ENCODE measurements at places on chromosomes 7 and 10.
A peak's percentile ranks its signal among the peaks of the same experiment; 100 is the strongest.

GRCh38 chr7:2487586-2488271 lies 11.5 kb upstream of the GRIFIN start:
- no peak for DNase-seq

- DNase-seq, result peak; percentile 73
These were observed 28.2 kb upstream of the ADCYAP1R1 start for GRCh38 chr7:31023877-31024276.

DNA sequence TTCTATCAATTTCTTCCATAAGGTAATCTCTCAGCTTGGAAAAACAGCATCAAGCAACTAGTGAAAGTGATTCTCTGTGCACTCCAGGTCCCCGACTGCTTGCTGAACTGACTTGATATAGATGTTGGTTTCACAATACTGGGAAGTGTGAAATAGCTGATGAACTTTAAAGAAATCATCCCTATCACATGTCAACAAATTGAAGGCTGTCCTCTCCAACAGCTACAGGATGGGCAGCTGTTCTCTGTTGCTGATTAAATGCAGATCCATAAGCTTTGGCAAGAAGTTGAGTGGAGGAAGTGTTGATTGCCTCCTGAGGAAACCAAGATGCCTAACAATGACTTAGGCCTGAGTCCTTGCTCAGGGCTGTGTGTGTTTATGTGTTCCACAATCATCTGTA lies 130.4 kb upstream of the GDF10 start:
- DNase-seq, result no peak

DNA sequence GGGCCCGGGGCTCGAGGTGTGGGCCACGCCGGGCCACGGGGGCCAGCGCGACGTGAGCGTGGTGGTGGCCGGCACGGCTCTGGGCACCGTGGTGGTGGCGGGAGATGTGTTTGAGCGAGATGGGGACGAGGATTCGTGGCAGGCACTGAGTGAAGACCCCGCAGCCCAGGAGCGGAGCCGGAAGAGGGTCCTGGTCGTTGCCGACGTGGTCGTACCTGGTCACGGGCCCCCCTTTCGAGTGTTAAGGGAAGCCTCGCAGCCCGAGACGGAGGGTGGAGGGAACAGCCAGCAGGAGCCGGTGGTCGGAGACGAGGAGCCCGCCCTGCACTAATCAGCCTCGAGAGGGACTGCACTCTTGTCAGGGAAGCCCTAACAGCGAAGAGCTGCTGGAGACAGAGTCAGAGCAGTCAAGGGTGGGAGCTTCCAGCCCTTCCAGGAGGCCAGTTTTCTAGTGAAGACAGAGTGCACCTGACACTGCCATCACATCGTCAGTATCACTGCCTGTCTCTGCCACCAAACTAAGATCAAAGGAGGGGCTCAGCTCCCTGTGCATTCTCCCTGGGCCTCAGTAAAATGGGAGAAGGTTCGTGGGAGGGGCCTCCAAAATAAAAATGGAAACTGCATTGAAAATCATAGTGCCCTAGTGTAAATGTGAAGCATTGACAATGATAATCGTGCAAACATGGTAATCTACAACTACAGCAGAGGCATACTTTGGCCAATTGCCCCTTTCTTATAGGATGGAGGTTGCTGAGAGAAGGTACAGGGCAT lies 1.3 kb downstream of the MBLAC1 start:
- DNase-seq, result no peak

- no peak for DNase-seq
These were observed 353.0 kb downstream of the ANKRD30A start for GRCh38 chr10:37478381-37478780.

DNA sequence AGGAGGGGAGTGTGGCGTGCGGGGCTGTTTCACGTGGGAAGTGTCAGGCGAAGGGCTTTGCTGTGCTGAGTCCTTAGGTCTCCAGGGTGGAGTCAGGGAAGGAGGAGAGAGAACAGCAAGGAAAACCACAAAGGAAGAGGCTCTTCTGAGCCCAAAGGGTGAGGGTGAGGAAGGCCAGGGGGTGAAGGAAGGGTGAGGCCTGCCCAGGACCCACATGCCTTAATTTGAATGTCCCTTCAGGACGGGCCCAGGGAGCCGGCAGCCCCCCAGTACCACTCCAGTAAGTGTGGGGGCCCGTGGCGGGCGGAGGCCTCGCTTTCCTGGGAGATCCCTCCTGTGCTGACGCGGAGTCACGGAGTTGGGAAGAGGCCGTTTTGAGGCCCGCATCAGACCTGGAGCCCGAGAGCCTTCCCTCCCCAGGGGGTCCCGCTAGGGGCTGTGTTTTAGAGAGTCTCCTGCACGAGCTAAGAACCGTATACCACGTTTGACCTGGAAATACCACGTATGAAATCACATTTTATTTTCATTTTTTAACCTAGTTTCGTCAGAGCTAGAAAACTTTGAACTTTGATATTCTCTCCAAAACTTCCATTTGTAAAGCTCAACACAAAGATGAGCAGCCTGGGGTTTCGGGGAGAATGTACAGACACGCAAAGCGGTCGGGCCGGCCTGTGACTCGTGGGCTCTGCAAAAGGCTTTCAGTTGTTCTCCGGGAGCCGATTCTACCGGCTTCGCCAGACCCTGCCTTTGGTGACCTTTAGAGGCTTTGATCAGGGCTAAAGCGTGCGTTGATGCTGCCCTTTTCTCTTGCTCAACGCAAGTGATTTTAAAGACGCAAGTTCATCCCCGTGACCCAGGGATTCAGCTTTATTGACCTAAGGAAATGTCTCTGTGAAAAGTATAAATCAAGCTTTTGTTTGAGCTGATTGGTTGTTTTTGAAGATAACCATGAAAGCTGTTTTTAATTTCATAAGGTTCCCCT lies 23.6 kb upstream of the TTYH3 start:
- DNase-seq, result no peak

GRCh38 chr7:1503816-1504775 lies at the start of gene INTS1:
INTS1 (minus strand) TSS chr7:1504389; CDS start chr7:1503960, 429 bp downstream.
- peak; percentile 85 for DNase-seq

DNA sequence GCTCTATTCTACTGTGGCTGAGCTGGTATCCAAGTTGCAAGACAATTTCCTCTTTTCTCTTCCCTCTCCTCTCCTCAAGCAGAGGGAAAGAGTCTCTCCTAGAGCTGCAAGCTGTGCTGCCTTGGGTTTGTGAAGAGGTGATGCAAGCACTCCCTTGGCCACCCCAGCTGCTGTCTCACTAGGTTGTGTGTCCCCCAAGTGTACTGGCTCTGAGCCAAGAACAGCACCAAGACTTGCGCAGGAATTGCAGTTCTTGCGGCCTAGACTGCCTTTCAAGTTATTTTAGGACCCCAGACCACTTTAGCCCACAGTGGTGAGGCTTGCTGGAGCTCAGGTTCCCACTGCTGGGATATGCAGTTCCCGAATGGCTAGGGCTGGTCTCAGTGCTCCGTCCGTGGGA lies 411.6 kb downstream of the DPP6 start:
- DNase-seq, result no peak

DNA sequence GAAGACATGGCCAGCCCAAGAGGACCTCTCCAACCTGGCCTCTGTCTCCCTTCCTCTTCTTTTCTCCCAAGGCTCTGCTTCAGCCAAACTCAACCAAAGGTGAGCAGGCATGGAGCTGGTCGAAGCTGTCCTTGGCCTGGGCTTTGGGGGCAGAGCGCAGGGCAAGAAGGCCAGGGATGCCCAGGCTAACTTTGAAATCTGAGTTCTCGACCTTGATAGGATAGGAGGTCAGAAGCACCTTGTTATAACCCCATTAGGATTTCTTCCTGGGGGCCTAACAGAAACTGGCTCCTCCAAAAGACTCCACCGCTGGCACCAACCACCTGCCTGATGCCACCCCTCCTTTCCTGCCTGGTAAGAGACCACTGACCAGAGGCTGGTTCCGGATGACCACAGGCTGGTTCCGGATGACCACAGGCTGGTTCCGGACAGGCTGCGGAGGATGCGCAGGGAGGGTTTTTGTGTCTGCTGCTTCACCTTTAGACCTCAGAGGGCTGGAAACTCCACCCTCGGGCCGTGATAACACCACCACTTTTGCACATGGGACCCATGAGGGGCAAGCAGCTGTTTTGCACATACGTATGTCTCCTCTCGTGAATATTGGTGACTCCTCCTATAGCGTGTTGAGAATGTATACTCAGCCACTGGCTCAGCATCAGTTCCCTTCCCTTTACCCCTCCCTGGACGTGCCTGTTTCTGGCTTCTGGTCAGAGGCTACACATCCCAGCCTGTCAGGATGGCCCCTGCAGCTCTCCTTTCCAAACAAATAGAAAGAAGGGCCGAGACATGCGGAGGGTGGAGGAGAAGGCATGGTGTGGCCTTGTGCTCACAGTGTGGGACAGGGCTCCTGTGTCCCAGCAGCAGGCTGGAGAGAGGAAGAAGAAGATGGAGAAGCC lies 140.1 kb downstream of the DNAJB6 start:
- no peak for DNase-seq

DNA sequence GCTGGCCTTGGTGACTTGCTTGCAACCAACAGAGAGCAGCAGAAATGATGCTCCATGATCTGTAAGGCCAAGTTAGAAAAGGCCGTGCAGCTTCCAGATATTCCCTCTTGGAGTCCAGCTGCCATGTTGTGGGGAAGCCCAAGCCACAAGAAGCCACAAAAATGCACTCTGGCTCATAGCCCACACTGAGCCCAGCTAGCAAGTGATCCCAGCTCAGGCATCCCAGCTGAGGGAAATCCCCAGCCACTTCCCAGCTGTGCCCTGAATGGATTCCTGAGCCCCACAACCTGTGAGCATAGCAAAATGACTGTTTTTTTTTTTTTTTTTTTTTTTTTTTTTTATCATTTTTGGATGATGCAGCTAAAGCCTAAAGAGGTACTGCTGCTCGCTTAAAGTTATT lies 11.1 kb upstream of the SDK1 start:
- DNase-seq, result no peak

DNA sequence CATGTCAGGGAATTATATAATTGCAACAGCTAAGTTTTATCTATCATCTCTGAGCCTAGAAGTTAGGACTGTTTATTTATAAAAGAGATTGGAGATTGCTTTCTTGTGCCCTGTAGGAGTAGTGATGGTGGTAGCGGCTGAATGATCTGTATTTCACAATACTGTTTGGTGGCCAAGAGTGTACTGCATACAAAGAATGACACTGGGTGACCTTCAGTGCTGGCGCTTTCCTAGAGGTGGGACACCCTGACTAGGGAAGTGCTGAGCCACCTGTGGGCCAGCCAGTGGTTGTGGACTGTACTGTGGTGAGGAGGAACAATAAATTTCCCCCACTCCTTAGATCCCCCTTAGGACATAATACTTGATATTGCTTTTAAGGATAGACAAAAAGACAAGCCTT lies 53.0 kb downstream of the COPG2 start:
- no peak for DNase-seq

- DNase-seq, result no peak
These were observed 4.3 kb downstream of the HOXA10 start for GRCh38 chr7:27169658-27170425.

GRCh38 chr10:118626953-118627352 lies 31.5 kb upstream of the PRLHR start:
- DNase-seq, result peak; percentile 3

DNA sequence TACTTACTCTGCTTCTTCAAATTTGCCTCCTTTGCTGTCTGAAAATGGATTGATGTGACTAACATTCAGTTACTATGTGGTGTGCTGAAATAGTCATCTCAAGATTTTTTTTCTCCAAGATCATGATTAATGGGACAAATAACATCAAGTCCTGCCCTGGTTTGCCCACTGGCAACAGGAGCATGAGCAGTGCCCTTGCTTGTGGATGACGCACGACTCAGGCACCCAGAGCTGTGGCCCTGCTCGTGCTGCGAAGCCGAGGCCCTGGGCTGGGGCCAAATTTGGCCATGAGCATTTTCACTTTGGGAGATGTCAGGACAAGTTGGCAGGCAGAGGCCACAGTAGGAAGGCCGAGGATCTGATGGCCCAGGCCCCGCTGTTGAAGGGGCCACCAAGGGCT lies 239.8 kb upstream of the IGFBP3 start:
- no peak for DNase-seq

DNA sequence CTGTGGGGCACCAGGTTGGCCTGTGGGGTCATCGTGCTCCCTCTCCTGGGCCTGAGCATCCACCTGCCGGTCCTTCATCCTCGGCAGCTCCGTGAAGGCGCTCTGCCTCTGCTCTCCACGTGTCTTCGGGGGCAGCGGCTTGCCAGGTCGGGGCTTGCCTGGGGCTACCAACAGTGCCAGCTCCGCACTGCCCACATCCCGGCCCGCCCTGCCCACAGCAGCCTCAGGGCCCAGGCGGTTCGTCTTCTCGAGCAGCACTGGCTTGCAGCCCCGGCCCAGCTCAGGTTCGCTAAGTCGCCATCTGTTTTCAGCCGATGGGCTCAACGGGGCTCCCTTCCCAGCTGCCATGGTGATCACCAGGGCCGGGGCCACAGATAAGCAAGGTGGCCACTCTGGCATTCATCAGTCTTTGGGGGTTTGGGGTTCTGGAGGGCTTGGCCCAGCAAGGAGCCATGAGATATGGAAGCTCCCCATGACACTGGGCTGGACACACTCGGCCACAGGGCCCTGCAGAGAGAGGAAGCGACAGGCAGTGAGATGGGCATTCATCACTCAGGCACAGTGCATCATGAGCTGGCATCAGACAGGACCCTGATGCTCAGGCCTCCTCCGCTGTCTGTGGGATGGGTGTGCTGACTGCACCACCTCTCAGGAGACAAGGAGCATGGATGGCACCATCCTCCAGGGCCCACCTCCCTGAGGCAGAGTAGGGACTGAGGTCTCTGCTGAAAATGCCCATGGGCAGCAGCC lies 15.5 kb downstream of the ZNF488 start:
- no peak for DNase-seq

- no peak for DNase-seq
These were observed 262.2 kb downstream of the ETV1 start for GRCh38 chr7:13727279-13727678.

- no peak for DNase-seq
These were observed 306.2 kb downstream of the BICC1 start for GRCh38 chr10:58818900-58819299.

DNA sequence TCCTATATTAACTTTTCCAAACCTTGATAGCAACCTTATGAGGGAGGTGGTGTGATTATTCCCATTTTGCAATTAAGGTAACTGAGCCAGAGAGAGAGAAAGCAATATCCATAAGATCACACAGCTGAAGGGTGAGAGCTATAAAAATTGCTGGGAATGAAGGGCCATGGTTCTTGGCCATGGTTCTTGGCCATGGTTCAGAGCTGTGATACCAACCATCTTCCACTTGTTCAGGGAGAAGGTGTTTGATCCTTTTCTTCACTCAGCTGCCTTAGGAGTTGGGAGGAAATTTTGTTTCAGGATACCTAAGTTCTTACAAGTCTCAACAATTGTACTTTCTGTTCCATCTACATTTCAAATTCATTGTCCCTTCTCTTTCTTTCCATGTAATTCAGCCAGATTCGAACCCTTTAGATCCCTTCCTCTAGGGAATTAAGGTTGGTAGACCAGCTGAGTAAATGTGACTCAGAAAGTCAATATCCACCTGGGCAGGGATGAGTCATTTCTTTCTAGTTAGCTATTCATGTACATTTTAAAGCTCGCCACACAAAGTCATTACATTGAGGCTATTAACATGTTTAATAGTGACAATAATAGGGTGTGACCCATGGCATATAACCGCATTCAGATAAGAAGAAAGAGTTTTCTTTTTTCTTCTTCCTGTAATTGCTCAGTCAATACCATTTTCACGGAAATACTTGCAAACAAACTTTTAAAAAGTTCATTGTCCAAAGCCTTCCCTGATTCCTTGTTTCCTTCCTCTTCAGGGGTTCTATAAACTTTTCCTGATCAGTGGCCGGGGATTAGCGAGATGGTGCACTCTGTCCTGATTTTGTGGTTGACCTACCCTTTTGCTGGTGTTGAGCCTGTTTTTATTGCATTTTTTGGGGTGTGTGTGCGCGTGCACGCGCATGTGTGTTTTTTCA lies 143.4 kb downstream of the TCF7L2 start:
- DNase-seq, result no peak

GRCh38 chr10:110764793-110765512 lies 106.8 kb upstream of the PDCD4 start:
- no peak for DNase-seq

Measured in Jurkat, Clone E6-1 (cell line).